Stimulated activated CD4-positive, alpha-beta T cell treated with anti-CD3 and anti-CD28 coated beads, Interleukin-4, amount 100 ng/mL, for 48 hours (primary cell): ENCODE measurements at places on chromosomes 3 and 15.

GRCh38 chr15:67925182-67925581 lies 85.3 kb upstream of the RNU6-1 start:
- no peak for DNase-seq

DNA sequence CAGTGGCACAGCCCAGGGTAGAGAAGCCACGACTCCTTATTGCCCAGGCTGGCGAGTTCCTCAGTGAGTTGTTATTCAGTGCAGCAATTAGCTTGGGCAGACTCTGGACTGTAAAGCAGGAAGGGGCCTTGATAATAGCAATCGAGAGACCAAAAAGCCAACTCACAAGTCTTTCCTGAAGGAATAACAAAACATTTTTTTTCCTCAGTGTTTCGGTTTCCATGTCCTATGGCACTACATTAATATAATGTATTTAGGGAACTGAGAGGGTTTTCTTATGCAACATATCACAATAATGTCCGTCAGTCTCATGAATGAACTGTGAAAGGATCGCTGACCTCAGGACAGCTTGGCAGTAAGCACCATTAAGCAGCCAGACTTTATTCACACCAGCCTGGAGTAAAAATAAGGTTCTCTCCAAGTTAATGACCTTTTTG lies 248.9 kb upstream of the TBL1XR1 start:
- no peak for DNase-seq

DNA sequence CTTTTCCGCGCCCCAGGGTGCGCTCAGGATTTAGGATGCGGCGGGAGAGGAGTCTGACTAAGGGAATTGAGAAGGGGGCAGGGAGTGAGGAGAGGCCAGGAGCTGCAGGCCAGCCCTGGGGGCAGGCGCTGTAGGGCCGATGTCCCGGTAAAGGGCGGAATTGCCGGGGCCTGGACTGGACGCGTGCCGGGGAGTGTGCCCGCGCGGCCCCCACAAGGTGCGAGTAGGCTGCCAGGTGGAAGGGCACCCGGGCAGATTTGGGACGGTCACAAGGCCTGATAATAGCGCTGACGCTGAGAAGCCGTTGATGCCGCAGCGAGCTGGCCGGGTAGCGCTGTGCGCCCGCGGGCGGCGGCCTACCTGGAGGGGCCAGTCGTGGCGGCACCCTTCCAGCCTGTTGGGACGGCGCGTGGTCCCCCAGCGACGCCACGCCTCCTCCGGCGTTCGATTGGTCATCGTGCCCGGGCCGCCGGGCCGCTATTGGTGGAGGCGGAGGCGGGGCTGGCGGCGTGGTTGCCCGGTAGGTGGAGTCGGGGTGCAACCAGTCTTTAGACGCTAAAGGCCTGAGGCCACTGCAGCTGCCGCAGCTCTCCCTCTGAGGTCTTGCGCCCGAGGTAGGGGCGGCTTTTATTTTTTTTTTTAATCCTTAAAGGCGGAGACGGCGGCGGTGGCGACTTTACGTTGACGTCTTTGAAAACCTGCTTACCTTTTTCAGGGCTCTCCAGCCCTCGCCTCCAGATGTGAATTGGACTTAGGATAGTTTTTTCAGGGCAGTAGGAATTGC lies 903 bp downstream of the SLC25A38 start:
- peak; percentile 97 for DNase-seq

- no peak for DNase-seq
Measured at GRCh38 chr3:78101384-78101783, 1061.5 kb downstream of the ROBO2 start.

- no peak for DNase-seq
Measured at GRCh38 chr3:197343111-197343510, 44.7 kb upstream of the DLG1 start.

DNA sequence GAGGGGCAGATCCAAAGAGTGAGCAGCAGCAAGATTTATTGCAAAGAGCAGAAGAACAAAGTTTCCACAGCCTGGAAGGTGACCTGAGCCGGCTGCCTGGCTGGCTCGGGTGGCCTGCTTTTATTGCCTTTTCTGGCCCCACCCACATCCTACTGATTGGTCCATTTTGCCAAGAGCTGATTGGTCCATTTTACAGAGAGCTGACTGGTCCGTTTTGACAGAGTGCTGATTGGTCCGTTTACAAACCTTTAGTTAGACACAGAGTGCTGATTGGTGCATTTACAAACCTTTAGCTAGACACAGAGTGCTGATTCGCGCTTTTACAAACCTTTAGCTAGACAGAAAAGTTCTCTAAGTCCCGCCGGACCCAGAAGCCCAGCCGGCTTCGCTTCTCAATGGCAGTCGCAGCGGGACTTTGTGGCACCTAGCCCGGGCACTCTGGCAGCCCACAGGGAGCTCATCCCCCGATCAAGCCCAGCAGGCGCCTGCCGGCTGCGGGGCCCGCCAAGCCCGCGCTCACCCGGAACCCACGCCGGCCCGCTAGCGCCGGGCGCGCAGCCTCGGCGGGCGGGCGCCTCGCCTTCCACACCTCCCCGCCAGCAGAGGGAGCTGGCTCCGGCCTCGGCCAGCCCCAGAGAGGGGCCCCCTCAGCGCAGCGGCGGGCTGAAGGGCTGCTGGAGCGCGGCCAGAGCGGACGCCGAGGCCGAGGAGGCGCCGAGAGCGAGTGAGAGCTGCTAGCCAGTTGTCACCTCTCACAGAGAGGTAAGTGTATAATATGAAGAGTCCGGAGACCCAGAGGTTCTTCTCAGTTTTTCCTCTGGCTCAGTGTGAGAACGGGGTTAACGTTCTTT lies 339.2 kb downstream of the CHL1 start:
- no peak for DNase-seq

DNA sequence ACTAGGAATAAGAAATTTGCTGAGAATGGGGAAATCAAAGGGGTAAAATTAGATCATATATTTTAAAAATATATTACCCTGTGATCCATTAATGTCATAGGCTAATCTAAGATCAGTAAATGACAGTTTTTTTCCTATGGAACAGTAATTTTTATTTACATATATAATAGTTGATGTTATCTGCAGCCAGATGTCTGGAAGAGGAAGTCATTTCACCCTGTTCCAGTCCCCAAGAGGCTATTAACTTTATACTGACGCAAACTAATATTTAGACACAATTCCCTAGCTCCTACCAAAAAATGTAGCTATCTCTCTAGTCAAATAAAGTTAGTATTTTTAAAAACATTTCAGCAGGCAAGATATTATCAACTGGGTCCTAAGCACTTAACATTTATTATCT lies 558.0 kb downstream of the MECOM start:
- no peak for DNase-seq

- DNase-seq = no peak
Measured at GRCh38 chr15:92665100-92665555, 9.6 kb upstream of the FAM174B start.

DNA sequence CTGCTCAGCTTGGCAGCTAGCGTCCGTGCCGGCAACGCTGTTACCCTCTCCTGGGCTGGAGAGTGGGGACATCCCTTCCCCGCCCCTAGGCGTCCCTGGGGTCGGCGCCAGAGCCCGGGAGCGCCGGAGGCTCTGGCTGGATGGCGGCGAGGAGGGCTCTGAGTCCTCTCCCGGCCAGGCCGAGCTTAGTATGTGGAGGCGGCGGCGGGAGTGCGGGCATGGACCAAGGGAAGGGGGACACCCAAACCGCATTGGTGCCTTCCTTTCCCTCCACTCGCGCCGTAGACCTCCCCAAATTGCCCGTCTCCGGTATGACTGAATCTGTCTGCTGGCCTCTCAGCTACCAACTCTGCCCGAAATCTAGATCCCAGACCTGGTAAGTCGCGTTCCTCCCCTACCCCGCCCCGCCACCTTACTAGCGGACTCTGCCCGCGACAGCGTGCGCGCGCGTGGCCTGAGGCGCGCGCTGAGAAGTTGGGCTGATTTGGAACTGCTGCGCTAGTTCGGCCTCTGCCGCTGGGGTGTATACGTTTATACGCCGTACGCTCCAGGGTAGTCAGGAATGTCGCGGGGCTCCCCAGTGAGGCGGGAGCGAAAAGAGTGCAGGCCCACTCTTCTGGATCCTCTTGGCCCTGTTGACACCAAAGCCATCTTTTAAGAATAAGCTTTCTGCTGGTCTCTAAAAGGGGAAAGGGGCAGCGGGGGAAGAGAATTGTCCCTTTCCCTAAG lies 12.2 kb downstream of the ZIC1 start:
- no peak for DNase-seq

DNA sequence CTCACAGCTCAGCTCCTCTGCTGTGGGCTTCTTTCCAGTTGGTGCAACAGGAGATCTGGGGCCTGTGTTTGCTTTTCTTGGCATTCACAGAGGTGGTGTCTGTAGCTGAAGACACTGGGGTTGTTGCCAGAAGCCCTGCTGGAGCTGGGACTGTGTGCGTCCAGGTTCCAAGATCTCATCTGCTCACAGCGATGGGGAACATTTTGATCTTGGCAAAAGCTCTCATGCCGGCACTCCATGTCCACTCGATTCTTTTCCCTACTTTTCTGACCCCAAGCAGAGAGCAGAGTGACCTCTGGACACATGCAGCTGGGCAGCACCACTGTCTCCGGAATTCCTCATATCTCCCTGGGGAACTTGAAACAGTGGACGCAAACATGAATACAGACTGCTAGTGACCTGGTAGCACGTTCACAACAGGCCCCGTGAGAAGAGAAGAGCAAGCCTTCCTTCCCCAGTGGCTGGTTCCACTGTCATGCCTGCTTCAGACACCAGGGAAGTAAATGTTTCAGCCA lies 36.1 kb upstream of the MECOM start:
- DNase-seq = no peak

DNA sequence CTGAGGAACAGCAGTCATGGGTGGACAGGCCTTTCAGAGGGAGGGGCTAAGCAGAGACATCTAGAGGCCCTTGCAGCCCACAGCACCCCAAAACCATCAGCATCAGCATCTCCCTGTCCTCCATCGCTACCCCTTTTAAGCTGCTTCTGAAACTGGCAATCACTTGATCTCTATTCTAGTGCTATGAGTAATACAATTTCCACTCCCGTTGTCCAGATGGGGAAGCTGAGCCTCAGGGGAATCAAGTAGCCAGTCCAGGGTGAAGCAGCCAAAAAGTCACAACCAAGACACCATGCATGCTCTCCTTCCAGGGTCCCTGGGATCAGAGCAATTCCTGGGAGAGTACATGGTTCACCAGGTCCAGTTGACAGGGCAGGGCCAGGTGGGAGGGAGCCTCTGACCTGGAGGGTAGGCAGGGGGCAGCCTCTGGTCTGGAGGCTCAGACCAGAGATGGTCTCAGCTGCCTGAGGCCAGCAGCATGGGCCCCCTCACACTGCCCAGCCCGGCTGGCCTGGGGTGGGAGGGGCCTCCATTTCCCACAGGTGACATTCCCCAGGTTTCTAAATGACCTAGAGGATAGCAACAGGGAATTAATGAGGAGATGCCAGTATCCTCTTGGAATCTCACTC lies 30.0 kb downstream of the KLHL25 start:
- DNase-seq = no peak

DNA sequence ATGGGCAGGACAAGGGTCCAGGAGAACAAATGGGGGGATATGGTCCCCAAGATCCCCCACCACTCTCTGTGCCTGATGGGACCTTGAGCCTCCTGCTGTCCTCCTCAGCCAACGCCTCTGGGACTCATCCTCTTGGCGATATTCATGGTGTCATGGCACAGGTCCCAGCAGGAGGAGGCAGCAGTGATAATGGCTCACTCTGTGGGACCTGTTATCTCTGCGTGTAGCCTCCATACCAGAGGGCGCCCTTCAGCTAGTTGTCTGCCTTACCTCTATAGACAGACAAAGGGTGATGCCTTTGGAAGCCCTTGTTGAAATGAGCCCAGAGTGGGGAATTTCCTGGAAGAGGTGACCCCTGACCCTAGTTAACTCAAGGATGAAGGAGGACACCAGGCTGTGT lies 7.4 kb downstream of the ZBTB47 start:
- DNase-seq = no peak

- DNase-seq = no peak
Measured at GRCh38 chr15:92100301-92100700, 246.8 kb downstream of the SLCO3A1 start.

DNA sequence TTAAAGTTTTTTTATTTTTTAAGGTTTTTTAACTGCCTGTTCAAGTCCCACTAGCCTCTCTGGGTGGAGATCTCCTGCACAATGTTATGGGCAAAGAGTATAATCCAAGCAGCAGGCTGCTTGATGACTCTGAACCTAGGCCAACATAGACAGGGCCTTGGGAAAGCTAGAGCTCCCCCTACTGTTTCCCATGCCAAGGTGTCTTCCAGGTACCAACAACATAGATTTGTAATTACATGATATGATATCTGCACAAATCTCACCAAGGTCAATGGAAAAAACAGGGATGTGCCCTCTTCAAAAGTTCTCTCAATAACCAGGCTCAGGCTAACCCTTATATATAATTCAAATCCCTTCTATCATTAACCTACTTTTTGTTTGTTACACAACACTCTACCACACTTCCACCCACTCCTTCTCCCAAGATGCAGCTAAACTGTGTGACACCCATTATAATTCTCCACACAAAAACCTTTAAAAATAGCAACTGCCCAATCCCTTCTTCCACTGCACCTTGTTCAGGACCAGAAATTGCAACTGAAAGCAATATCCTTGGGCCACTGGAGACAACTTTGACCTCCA lies 43.8 kb downstream of the RBM15B start:
- DNase-seq = peak; percentile 28

- peak; percentile 42 for DNase-seq
Measured at GRCh38 chr3:160564949-160565441, 376 bp downstream of the KPNA4 start.

- no peak for DNase-seq
Measured at GRCh38 chr3:15726043-15726442, 71.7 kb downstream of the ANKRD28 start.

DNA sequence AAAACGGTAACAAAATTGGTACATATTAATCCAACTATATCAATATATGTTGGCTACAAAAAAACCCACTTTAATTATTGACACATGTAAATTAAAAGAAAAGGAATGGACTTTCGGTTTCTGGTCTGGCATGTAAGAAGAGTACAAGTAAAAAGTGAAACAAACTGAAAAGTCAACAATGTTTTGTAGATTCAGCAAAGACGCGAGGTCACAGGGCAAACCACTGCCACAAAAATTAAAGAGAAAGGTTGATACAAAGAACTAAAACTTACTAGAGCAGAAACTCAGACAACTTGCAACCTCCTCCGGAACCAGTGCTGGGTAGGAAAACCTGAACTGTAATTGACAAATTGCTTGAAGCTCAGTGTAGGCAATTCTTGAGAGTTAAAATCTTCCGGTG lies 110.6 kb upstream of the ARPP21 start:
- no peak for DNase-seq

DNA sequence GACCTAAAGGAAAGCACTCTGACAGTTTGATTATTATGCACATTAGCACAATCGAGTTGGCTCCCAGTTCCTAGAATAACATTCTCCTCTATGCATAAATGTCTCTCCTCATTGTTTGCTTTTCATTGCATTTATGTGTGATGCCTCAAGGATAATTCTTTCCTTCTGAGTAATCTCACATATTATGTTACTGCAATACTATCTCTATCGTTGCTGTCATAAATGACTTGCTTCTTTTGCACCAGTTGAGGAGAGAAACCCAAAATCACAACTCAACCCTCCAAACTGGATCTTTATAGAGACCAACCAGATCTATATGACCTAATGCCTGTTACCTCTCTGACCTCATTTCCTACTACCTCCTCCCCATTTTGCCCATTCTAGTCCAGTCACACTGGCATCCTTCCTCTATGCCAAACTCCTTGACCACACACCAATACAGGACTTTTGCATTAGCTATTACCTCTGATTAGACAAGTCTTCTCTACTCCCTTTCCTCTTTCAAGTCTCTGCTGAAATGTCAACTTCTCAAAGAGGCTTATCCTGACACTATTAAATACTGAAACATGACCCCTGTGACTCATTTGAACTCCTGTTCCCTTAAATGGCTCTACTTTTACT lies 1026.0 kb downstream of the TUSC7 start:
- DNase-seq = no peak
